ENCODE measurements at places on chromosomes 2 and 18.

GRCh38 chr2:208280933-208281332, 14.9 kb downstream of the PIKFYVE start:
- no peak for DNase-seq

- no peak for DNase-seq
These were observed 81.9 kb downstream of the SLC66A3 start for GRCh38 chr2:11237122-11237521.

DNA sequence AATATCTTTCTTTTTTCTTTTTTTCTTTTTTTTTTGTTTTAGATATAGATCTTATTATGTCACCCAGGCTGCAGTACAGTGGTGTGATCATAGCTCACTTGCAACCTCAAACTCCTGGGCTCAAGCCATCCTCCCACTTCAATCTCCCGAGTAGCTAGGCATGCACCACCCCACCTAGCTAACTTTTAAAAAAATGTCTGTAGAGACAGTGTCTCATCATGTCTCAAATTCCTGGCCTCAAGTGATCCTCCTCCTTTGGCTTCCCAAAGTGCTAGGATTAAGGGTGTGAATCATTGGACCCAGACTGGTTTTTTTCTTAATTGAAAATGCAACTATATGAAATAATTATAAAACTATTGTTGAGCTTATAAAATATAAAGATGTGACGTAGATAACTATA, 9.8 kb upstream of the ZCCHC2 start:
- DNase-seq, result no peak

DNA sequence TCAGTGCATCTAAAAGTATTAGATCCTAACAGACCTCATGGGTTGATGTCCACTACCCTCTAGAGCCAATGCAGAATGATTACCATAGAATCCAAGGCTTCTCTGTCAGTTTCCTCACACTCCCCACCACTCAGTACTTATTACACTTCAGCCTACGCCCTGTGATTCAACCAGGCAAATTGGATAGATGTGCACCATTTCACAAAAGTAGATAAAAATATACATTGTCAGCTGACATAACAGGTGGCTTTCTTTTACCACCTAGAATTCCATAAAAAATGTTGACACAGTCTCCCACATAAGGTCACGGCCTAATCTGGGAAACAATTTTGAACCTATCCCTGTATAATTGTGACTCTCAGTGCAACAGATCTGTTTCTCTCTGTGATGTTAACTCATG, 144.9 kb downstream of the CERS6 start:
- no peak for DNase-seq

- no peak for DNase-seq
These were observed 796.6 kb downstream of the DSC3 start for GRCh38 chr18:30245766-30246455.

DNA sequence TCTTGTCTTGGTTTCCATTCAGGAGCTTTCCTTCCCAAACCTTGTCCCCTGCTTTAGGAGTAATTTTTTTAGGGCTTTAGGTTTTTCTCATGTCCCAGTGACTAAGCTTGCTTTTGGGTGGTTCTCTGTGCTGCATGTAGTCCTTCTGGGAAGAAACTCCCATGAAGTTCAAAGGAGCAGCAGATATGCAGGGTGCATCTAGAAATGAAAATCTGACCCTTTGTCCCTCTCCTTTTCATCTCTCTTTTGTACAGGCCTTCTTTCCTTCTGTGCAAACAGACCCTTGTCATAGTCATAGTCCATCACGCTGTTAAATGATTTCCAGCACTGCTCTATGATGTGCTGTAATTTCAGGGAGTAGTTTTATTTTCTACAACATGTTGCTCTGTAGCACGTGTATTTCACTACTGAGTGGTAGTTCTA, 20.4 kb downstream of the FMNL2 start:
- no peak for DNase-seq

GRCh38 chr2:68748568-68748967, 14.0 kb downstream of the ARHGAP25 start:
- no peak for DNase-seq

DNA sequence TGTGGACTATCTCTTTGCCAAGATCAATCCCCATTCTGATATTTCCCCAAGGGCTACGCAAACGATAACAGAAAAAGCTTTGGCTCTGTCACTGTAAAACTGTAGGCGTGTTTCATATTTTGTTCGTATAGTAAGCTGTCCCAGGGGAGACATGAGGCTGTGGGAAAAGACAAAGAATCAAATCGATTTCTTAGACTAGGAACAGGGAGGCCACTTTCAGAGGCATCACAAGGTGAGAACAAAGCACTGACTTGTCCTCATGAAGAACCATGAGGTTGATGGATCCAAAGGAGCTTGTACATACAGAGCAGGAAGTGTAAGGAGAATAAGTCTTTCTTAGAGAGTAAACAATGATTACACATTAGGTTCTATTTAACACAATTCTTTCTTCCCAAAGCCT, 255.7 kb downstream of the HNMT start:
- no peak for DNase-seq

DNA sequence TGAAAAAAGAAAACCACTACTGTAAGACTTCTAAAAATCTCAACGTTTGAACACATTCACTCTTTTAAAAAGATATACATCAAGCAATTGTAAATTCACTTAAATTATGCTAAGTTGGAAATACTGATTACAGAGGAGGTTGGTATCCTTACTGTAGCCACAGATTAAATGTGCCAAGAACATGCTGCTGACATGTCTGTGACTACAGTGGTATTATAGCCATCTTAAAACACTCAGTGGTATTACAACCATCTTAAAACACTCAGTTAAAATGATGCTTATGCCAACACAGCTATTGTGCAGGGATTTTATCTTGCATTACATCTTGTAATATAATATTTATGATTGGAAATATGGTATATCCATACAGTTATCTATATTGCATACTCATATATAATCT, 50.0 kb downstream of the TMEM131 start:
- no peak for DNase-seq

DNA sequence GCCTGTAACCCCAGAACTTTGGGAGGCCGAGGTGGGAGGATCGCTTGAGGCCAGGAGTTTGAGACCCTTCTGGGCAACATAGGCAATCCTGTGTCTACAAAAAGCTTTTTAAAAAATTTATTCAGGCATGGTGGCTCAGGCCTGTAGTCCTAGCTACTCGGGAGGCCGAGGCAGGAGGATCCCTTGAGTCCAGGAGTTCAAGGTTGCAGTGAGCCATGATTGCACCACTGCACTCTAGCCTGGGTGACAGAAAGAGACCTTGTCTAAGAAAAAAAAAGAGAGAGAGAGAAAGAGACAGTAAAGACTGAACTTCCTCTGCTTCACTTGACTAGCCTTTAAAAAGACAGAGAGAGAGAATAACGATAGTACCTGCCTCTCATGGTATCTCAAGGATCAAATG, 62.4 kb downstream of the INPP5D start:
- no peak for DNase-seq

Measured in activated T-cell treated with anti-CD3 and anti-CD28 coated beads, Interleukin-2, amount 50 U/mL, for 24 hours (primary cell).